ENCODE measurements at places on chromosomes 12 and 14.

DNA sequence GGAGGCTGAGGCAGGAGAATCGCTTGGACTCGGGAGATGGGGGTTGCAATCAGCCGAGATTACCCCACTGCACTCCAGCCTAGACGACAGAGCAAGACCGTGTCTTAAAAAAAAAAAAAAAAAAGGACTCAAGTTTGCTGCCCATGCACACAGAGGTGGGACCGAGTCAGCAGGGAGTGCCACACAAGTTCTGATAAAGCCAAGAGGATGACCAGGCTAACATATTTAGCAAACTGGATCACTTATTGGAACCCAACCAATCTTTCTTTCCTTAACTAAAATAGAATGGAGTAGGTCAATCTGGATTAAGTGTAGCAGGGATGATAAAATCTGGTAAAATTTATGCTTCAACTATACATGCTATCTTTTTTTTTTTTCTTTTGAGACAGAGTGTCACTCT lies 190.4 kb upstream of the FOXN3 start:
- DNase-seq: no peak

DNA sequence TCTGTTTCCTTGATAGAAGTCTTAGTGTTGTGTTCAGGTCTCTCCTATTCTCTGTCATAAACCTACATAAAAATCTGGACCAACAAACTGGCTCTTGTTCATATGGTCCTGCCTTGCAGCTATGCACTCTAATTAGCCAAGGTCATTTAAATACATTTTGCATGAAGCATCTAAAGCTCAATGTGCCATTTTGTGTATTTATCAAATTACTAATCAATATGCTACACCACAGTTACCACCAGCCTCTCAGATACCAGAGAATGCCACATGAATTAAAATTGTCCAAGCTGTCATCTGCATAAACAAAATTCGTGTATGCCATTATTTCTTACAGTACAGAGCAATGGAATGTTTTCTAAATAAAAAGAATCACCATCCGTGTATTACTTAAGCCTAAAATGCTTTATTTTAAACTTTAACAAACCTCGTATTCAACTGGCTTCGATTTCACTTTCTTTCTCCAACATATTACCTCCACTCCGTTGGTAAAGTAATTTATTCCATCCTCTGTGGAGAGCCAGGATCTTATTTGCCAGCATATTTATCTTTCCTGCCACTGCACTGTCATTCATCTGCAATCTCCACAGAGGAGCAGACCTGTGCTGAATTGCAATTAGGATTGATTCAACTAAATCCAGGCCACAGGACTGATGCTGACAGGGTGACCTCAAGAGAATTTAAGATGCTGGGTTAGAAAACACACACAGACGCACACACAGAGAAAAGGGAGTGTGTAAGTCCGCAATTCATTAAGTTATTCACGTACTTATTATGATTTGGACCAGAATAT lies 284.1 kb upstream of the FOXG1 start:
- DNase-seq: no peak

DNA sequence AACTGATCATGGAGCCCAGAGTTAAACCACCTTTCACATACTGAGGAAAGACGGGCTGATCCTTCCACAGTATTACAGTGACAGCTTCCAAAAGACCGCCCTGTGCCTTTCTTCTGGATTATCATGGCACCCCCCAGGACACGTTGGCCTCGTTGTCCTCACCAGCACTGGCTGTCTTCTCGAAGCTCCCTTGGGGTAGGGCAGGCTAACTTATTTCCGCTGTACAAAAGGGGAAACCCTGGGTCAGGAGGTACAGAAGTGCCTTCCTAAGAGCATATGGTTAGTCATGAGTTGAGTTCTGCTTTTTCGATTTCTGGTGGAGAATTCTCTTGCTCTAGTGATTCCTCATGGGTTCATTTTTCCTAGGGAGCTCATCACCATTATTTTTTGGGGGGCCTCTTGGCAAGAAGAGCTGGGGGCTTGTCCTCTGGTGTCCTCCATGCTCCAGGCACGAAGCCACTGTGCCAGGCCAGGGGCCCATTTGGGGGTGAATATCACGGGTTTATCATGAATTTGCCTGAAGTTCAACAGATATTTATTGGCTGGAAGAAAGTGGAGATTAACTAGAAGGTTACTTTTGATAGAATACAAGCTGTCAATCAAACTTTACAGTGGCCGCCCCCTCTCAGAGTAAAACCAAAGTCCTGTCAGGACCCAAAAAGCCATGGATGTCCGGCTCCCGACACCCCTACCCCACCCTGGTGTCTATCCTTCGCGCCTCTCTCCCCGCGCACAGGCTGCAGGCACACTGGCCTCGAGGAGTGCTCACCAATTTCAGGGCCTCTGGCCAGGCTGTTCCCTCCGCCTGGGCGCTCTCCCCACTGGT lies 8.8 kb upstream of the TRAF3 start:
- DNase-seq: no peak

DNA sequence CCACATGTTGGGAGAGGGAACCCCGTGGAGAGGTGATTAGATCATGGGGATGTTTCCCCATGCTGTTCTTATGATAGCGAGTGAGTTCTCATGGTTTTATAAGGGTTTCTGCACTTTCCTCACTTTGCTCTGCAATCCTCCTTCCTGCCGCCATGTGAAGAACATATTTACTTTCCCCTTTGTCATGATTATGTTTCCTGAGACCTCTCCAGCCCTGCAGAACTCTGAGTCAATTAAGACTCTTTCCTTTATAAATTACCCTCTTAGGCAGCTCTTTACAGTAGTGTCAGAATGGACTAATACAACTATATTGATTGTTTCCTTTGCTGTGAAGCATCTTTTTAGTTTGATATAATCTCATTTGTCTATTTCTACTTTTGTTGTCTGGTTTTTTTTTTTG lies 13.1 kb upstream of the RASSF9 start:
- DNase-seq: no peak

DNA sequence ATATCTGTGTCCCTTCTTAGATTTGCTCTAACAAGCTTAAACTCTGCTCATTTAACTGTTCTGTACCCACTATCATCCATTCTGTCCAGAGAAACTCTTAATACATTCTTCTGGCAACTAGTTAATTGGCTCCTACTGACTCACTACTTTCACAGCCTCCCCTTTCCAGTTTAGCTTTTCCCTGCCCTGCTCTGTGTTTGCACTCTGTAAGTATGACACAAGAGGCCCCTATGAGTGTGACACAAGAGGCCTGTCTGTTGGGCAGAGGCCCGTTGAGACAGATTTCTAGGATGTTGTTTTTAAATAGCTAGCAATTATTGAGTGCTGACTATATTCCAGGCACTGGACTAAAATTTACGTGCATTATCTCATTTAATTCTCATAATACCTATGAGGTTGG lies 246.0 kb upstream of the DAAM1 start:
- DNase-seq: no peak

- DNase-seq: no peak
Measured at GRCh38 chr14:68368850-68369249, 424.0 kb downstream of the ZFP36L1 start.

DNA sequence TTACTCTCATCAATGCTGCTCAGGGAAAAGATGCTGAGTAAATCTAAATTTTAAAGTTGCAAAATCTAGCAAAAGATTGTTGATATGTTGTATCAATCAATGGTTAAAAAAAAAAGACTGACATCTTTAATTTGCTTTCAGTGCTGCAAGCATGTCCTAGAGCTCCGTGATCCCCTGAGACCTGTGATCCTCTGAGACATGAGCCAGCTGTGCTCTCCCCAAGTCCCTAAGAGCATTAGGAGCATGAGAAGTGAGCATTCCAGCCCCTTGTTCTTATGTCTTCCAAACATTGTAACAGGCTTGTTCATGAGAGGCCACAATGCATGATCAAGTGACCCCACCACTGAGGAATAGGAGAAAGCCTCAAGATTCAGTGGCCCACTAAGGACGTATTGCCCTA lies 116.6 kb downstream of the DAD1 start:
- no peak for DNase-seq

DNA sequence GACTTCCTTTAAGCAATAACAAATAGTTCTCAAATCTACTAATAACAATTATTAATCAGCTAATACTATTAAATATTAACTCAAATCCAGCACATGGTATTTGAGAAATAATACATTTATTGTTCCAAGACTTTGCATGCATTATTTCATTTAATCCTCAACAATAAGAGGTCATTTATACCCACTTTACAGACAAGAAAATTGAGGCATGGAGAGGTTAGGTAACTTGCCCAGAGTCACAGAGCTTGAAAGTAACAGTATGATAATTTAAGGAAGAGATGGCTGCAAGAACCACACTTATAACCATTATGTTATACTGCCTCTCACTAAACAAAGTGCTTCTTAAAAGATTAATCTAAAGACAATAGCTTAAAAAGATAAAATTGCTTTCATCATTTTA lies 318.9 kb downstream of the SOX5 start:
- no peak for DNase-seq

GRCh38 chr14:24915403-24915921 lies 134.5 kb downstream of the STXBP6 start:
- no peak for DNase-seq

DNA sequence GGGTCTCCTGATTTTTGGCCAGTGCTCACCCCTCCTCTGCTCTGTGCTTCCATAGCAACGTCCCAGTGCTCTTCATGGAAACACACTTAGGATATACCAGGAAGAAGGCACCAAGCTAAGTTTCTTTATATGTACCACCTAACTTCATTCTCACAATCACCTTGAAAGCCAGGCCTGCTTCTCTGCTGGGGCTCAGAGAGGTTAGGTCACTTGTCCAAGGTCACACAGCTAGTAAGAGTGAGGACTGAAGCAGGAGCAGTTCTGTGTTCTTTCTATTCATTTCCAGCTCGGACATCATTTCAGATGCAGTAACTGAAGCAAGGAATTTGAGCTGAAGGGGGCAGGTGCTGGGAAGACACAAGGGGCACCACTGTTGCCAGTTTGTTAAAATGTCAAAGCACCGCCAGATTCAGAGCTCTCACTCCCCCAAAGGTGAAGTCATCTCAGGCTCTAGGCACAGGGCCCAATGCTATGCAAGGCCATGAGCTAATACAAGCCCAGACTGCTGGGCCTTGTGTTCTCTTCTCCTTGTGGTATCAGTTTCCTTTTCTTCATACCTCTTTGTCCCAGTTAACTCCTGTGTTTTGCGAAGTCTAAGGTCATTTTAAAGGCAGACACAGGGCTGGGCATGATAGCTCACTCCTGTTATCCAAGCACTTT lies 19.7 kb upstream of the YY1 start:
- DNase-seq: no peak

DNA sequence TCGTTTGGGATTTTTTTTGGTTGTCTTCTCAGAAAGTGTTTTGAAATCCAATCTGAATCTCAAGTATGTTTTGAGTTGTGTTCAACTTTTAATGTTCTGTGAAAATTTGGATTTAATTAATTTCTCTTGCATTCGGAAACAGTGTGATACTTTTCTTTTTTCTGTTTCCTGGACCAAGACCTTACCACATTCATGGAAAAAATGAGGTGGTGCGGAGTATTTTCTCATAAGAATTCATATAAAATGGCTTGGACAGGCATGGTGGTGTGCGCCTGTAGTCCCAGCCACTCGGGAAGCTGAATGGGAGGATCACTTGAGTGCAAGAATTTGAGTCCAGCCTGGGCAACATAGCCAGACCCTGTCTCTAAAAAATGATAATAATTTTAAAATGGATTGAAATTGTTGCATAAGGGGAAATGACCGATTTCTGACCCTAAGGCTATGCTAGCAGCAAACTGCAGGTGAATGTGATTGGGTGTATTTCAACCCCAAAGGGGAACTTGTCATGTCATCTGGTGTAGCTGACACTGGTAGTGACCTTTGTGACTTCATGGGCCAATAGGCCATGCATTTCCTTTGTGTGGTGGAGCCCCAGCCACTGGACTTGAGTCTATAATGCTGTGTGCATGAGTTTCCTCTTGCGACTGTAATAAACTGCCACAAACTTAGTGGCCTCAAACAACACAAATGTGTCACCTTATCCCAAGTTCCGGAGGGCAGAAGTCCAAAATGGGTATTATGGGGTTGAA lies 123.5 kb upstream of the RFLNA start:
- DNase-seq: no peak

DNA sequence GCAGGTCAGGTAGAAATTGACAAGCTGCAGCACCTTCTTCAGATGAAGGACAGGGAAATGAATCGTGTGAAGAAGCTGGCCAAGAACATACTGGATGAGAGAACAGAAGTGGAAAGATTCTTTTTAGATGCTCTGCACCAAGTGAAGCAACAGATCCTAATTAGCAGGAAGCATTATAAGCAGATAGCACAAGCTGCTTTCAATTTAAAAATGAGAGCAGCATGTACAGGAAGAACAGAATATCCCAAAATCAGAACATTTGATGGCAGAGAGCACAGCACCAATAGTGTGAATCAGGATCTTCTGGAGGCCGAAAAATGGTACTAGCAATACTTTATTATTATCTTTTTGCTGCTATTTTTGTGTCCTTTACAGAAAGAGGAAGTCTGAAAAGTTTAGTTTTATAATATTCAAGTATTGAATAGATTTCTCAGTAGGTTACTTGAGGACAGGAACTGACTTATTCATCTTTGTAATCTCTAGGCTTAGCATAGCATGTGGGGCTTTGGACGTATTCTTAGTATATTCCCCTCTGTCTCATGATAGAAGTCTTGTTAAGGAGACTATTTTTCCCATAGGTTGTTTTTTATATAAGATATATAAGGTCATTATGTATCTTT lies 30.8 kb downstream of the BBOF1 start:
- no peak for DNase-seq

DNA sequence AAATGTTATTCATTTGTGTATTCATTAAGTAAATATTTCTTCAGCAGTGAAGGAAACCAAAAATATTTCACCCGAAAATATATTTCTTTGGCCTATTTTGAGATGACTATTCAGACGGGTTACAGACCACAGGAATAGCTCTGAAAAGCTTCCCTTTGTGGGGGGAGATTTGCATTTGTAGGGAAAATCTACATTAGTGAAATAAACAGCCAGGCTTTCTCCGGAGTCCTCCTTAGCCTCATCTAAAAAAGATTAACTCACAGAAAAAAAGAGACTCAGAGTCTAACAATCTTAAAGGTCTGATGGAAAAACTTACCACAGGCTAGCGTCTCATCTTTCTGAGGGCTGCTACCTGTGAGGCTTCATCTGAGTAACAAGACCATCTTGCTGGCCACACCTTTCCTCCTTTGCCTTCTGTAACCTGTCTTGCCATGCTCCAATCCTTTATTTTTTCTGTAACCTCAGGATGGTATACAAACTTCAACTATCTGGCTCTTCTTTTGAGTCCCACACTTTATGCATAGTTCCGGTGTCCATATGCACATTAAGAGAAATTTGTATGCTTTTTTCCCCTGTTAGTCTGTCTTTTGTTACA lies 100.7 kb downstream of the CNTN1 start:
- DNase-seq: no peak
